ENCODE measurements at places on chromosomes 4 and X.

DNA sequence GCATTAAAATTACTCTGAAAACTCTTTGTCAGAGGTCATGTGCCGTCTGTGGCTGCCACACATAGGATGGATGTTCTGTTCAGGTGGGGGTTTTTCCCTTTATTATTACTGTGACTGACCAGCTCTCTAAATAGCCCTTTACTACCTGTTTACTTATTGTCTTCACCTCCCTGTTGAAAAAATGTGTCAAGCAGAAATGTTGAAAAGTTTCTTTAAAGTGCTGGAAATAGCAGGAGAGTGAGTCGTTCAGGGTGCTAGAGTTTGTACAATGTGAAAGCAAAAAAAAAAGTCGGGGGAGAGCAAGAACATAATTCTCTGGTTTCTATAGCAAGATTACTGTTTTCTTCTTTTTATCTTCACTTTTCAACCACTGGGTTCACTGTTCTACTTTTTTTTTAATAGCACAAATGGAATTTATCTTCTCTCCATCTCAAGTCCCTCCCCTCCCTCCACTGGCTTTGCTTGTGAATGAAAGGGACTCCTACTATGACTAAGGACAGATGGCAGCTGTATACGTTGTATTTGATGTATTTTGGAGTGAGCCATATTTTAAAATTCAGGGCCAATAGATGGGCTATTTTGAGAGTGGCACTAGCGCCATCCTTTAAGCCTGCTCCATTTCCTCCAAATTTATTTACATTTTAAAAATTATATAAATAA lies 33.3 kb downstream of the ARX start:
- no peak for DNase-seq

DNA sequence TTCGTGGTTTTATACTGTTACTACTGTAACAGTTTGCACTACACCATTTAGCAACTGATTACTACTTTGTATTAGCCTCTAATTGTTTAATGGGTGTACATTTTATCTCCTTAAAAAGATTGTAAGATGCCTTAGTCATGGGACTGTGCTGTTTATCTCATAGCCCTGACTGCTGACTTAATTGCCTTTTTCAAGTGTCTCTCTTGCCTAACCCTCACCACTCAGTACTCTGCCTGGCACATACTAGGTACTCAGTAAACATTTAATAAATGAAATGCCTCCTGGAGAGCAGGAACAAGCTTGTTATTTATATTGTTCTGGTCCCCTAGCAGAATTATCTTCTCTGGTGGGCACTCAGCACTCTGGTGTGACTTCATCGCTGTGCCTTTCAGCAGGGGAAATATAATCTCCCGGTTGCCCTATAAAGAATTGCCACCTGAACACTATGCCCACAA lies 1.7 kb upstream of the STIM2 start:
- no peak for DNase-seq

- DNase-seq, result no peak
These were observed 4.0 kb downstream of the NUDT10 start for GRCh38 chrX:51336584-51336983.

DNA sequence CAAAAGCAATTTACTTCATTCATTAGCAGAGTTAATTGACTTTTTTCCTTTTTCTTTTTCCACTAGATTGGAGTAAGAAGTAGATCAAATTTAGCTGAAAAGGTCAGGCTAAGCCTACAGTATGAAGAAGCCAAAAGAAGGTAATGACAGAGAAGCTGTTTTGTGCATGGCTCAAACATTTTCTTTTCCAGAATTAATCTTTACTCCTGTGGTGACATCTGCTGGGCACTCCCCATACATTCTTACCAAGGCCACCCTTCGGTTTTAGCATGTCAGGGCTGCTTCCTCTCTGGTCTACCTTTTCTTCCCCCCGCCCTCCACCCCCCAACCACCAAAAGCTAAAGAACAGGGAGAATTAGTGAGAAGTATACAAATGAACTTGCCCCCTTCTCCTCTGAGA lies 70.2 kb downstream of the CLDN22 start:
- no peak for DNase-seq

DNA sequence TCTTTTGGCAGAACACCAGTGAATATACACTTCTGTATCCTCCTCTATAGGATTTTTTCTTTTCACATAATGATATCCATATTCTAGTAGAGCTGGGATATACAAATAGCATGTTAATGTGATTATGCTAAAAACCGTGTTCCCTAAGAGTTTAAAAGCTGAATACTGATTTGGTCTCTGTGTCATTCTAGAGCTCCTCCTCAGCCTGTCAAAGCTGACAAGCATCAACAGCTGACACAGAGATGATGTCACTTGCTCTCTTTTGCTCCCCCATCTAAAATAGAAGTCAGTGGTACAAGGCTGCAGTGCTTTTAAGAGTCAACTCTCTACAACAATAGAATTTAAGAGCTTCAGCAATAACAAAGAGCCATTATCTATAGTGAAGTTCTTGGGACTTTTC lies 17.1 kb upstream of the HERC3 start:
- no peak for DNase-seq

GRCh38 chr4:146330392-146330791 lies 116.1 kb downstream of the REELD1 start:
- no peak for DNase-seq

DNA sequence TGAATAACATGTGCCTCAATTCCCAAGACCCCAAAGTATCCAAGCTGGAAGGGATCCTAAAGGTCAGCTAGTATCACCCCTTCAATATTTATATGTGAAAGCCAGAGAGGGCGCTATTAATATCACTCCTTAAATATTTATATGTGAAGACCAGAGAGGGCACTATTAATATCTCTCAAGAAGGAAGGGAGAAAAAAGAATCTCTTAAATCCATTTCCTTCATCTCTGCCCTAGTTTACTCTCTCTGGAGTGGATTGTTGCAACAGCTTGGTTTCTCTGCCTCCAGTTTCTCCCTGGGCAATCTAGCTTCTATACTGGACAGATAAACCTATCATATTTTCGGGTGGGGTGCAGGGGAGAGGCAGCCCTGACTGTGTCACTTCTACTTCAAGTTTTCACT lies 31.6 kb upstream of the MSN start:
- no peak for DNase-seq

- no peak for DNase-seq
These were observed 3.6 kb upstream of the PDE5A start for GRCh38 chr4:119632216-119632615.

- DNase-seq, result no peak
These were observed 3.0 kb upstream of the ATP1B4 start for GRCh38 chrX:120358737-120359456.

- DNase-seq, result no peak
These were observed 1.3 kb upstream of the PDHA1 start for GRCh38 chrX:19342331-19342906.

DNA sequence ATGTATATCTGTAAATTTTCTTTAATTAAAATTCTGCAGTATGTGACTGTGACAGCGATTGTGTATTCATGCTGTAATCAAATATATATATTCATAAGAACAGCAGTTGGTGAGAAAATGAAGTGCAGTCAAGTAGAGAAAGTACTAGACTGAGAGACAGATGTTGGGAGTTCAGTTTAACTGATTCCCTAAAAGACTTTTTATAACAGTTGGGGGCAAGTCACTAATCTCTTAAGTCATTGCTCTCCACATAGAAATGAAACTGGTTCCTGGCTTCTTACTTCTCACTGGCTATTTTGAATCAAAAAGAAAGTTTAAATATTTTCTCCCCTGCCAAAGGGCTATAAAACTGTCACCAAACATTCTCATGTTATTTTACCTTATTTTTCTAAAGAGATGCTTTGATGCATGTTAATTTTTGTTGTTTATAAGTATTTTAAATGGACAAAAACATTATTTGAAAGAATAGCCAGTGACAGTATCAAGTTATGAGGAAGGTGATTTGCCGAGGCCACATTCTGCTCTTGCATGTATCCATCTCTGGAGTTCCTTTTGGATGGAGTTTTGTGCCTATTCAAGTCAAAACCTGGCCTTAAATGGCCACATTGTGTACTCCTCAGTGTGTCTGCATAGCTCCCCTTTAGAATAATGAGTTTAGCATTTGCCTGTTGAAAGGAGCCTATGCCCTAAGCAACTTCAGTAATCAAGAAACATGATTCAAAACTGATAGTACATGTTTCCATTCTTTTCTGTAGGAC lies 30.8 kb downstream of the EXOC1 start:
- no peak for DNase-seq

DNA sequence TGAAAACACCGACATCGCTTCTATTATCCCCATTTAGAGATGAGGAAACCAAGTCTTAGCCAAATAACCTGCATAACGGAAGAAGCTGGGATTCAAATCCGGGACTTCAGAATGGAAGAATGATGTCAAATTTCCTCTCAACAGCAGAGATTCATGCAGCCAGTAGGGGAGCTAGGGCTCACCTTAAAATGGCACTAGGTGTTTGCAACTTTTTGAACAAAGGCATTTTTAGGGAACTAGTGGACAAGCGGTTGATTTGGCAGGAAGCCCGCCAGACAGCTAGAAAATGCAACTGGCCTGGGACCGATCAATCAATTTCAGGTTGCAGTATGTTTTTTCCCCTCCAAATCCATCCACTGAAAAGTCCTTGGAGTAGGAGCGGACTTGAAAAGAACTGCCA lies 224.2 kb downstream of the PTTG2 start:
- DNase-seq, result no peak

DNA sequence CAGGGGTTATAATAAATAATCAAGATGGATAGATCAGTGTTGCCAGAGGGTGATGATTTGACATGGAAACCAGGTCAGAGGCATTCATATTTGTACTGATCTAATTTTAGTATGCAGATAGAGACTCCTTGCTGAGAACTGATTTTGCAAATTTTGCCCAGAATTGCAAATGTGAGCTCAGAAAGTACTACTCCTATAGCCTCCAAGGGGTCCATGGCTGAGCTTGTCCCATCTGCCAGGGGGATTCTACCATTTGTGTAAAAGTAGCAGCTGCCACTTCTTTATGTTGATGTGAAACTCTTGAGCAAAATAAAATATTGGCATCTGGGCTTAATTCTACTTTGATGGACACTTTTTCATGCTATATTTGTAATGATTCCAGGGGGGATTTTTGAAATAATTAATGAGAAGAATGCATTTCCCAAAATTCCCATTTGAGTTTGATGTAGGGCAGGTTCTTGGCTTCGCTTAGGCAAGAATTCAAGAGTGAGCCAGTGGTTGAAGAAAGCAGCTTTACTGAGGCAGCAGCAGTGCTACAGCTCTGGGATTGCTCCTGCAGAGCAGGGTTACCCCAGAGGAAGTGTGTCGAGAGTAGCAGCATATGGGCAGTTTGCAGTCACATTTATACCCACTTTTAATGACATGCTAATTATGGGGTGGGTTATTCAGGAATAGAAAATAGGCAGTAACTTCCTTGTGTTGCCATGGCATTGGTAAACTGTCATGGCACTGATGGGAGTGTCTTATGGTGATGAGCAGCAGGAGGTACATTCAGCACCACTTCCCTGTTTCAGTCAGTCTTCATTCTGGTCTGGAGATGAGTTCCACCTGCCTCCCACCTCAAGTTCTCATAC lies 38.7 kb upstream of the DCLK2 start:
- no peak for DNase-seq

DNA sequence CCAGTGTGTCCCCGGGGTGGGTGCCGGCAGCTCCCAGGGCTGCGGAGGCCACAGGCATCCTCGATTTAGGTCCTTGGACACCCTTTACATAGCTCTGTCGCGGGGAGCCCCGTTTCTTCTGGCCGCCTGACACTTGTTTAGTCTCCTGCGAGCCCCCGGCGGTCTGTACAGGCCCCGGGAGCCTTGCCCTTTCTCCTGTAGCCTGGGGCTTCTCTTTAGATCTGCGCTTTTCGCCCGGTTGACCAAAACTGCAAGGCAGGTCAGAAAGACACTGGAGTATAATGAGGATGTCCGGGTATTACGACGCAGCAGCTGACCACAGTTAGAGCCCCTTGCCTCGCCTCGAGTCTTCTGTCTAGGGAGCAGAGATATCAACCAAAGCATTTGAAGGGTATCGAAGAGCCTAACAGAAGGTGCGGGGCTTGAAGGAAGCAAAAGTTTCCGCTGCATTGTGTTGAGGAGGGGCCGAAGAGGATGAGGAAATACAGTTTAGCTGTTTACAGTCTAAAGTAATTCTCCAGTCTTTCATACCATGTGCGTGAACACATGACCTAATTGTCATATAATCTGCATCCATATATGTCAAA lies 479 bp downstream of the BRCC3 start:
- DNase-seq, result no peak

DNA sequence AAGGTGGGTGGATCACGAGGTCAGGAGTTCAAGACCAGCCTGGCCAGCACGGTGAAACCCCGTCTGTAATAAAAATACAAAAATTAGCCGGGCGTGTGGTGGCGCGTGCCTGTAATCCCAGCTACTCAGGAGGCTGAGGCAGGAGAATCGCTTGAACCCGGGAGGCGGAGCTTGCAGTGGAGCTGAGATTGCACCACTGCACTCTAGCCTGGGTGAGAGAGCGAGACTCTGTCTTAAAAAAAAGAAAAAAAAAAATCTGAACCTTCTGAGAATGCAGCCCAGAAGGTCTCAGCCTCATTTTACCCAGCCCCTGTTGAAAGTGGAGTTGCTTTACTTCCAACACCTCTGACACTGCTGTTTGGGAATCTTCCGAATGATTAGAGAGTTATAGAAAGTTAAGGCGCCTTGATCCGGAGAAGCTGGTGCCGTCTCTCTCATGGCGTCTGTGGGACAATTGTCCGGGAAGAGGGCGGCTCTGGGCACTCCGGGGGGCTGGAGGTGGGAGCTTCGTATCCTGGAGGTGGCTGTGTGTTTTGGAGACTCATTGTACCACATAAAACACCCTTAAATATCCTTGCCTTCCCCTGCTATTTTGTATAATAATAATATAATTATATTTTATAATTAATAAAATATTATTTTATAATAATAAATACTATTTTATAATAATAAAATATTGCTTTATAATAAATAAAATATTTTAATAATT lies 92.7 kb upstream of the PPP2R3B start:
- no peak for DNase-seq

GRCh38 chrX:45851434-45851991 lies 650.8 kb upstream of the DIPK2B start:
- no peak for DNase-seq

- no peak for DNase-seq
These were observed 111.2 kb downstream of the ZNF518B start for GRCh38 chr4:10346023-10346422.

- no peak for DNase-seq
These were observed 57.2 kb downstream of the TRIM2 start for GRCh38 chr4:153261461-153261860.

Data from fibroblast of skin of left biceps (primary cell).